Kidney (tissue), 22 donors: ENCODE measurements at places on chromosomes 12 and 14.

DNA sequence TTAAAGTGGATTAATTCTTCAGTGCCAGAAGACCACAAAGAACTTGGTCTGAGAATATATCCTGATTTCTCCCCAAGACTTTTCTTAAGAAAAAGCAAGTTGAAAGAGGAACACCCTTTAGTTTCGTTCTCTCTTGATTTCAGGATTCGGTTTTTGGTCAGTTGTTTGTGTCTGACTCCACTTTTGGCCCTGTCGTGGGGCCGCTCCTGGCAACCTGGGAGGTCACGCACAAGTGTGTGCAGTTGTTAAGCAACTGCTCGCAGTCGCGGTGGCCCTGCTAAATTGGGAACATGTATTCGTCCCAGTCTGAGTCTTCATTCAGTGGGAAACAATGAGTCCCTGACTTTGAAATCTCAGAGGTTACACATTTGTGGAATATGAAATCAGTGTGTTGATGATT, 68.7 kb downstream of the RGS6 start:
- no peak overlapping the region for H3K27ac ChIP-seq
- H3K36me3 ChIP-seq = no peaks in the 10 kb centered on the region
- peak overlapping the region; percentile 10 for H3K4me3 ChIP-seq
- H3K27me3 ChIP-seq = no peaks in the 10 kb centered on the region
- DNase-seq = no peak

- no peaks in the 10 kb centered on the region for H3K4me1 ChIP-seq
- no peaks in the 10 kb centered on the region for H3K36me3 ChIP-seq
- DNase-seq = no peak
- no peaks in the 10 kb centered on the region for H3K27me3 ChIP-seq
- H3K4me3 ChIP-seq = no peak overlapping the region
Measured at GRCh38 chr12:47131011-47131410, 51.3 kb upstream of the AMIGO2 start.

- no peaks in the 10 kb centered on the region for H3K36me3 ChIP-seq
- no peak overlapping the region for H3K4me3 ChIP-seq
Measured at GRCh38 chr14:72646861-72647528, 246.9 kb downstream of the DPF3 start.

DNA sequence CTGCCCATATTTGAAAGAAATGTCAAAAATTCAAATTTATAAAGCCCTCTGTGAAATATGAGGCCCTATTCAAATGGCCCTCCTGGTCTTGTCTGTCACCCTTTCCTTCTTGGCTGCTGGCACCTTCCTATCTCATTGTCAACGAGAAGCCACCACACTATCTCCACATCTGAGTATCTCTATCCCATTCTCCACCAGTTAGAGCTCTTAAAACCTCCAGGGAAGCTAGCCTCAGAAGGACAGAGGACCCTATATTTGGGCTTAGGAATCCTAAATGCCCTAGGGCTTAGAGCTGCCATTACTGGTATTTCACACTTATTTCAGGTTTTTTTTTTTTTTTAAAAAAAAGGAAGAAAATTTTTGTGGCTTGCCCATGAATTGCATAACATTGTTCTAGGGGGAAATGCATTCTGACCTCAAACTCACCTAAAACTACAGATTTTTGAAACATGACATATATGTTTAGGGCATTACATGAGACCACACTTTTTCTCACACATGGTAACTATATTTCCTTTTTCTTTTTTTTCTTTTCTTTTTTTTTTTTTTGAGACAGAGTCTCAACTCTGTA, 25.0 kb downstream of the SLC25A21 start:
- H3K4me3 ChIP-seq = no peak overlapping the region
- no peaks in the 10 kb centered on the region for H3K36me3 ChIP-seq
- peaks cover 3% of the 10 kb centered on the region for H3K4me1 ChIP-seq
- no peak for DNase-seq

GRCh38 chr12:88810806-88811205, 230.5 kb upstream of the KITLG start:
- no peaks in the 10 kb centered on the region for H3K27me3 ChIP-seq
- H3K36me3 ChIP-seq = no peaks in the 10 kb centered on the region
- H3K4me1 ChIP-seq = no peaks in the 10 kb centered on the region
- no peak overlapping the region for H3K4me3 ChIP-seq
- DNase-seq = no peak

DNA sequence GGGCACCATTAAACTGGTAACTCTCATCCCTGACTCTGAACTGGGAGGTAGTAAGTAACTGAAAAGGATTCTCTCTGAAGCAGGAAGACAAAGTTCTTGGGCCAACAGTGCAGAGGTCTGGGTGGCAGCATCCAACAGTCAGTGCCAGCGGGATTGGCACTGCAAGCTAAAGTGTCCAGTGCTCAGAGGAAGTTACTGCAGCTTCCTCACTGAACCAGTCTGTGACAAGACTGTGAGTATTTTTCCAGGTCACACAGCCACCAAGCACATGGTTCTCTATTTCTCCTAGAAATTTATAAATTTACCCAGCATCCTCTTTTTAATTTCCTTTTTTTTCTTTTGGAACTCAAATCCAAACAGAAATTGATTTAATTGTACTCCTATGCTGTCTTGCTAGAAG, 81.6 kb upstream of the FAR2 start:
- no peaks in the 10 kb centered on the region for H3K4me1 ChIP-seq
- no peaks in the 10 kb centered on the region for H3K36me3 ChIP-seq
- H3K27ac ChIP-seq = no peak overlapping the region
- H3K27me3 ChIP-seq = no peaks in the 10 kb centered on the region
